ENCODE measurements at places on chromosomes 1 and 21.
A peak's percentile ranks its signal among the peaks of the same experiment; 100 is the strongest.

DNA sequence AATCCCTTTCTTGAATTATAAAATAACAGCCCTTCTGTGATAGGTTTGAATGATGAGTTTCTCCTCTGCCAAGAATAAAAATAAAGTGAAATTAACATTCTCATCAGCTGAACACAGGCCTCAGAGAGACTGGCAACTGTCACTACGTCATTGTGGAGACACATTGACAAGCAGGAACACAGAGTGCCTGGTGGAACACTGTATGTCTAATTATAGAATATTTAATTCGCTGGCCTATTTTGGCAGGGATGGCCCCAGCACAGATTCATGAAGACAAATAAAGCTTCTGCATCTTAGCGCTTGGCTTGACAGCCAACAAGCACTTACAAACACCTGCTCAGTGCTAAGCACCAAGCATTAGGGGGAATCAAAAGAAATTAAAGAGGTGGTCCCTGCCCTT is 52.0 kb upstream of the SMYD2 start:
- DNase-seq = no peak

GRCh38 chr1:84724128-84724860 is 34.0 kb upstream of the SSX2IP start:
- peak; percentile 42 for DNase-seq

DNA sequence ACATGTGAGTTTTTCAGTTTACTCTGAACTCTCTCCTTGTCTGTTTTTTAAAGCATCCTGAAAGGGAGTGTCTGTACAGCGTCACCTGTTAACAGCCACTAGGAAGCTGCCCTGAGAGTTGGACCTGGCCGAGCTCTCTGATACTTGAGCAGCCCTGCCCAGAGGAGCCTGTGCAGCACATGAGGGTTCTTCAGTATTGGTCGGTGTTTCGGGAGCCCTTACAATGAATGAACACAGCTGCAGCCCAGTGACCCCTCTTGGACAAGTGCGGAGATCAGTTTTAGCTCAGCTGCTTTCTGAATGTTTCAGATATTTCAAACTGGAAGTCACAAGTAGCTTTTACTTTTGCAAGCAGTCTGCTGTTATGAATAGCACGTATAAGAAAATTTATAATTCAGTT is 39.2 kb downstream of the ADARB1 start:
- DNase-seq = no peak

DNA sequence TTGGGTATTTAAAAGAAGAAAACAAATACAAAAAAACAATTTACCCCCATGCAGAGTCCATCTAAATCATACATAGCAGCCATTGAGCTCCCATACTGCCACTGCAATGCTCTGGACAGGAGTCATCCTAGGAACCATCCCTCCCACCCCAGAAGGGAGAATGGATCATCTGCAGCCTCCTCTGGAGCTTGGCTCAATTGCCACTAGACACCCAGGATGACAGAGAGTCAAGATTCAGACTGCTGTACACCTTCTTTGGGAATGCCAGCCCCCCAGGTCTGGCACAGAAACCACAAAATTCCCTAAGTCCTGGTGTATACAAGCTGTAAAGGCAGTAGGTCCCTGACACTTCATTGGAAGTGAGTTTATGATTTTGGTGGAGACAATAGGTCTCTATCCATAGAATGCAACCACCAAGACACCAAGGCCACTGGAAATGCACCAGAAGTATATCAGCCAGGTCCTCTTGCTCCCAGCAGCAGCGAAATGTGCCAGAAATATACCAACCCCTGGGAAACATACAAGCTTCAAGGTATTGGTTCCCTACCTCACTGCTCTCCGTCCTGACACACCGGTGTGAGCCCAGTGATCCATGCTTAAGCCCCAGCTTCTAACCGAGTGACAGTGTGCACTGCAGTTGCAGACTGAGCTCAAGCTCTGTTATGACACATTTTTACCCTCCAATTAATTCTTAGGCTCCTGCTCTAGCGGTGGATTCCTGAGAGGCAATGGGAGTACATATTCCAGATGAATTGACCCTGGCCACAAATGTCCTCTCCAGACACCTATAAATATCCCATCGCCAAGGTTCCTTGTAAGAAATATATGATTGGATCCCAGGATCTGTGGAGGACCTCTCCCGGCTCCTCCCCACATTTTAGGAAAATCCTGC is 4.4 kb downstream of the TAL1 start:
- no peak for DNase-seq

DNA sequence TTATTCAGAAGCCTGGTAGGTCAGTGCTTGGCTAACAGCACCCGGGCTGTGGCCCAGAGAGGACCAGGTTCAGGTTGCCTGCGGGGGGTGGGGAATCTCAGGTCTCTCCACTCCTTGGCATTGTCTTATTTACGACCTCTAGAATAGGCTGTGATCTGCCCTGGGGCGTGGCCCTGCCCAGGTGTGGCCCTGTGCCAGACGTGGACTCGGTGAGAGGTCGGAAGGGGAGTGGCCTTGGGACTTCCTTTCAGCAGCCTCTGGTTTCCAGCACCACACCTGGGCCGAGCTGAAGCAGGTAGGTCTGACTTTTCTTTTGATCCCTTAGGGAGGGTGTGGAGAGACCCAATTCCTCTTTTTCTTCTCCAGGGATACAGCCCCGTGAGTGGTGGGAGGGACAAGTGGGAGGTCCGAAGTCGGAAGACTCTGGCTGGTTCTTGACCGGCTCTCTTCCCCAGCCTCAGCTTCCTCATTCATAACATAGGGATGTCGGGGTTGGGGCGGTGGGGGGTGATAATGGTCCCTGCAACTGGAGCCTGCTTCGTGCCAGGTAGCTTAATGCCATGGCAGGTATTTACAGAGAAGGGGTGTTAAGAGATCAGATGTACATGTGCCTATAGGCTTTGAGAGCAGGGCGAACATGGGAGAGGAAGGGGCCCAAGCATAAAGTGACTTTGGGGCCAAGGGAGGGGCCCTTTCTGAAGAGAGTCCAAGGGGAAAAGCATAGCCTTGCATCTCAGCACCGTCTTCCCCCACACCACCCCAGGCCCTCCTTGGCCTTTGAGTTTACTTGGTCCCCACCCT is 16.5 kb downstream of the ACOT11 start:
- no peak for DNase-seq

- DNase-seq = no peak
These were observed 95.9 kb downstream of the PTPRU start for GRCh38 chr1:29332204-29332603.

- DNase-seq = peak; percentile 11
These were observed 2.7 kb downstream of the SERPINC1 start for GRCh38 chr1:173914366-173914871.

GRCh38 chr1:55131801-55132200 is 83.4 kb downstream of the USP24 start:
- no peak for DNase-seq

DNA sequence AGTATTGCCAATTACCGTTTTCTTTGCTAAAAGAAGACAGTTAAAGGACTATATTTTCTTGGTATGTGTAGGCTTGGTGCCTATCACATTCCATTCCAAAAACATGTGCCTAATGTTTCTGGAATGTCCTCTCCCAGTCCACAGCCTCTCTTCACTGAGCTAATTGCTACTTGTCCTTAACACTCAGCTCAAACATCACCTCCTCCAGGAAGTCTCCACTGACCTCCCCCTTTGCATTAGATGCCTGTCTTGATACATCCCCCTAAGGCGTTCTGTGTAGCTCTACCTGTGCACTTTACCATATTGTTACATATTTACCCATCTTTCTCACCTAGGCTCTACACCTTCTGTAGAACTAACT is 195.6 kb upstream of the CAMK1G start:
- DNase-seq = no peak

DNA sequence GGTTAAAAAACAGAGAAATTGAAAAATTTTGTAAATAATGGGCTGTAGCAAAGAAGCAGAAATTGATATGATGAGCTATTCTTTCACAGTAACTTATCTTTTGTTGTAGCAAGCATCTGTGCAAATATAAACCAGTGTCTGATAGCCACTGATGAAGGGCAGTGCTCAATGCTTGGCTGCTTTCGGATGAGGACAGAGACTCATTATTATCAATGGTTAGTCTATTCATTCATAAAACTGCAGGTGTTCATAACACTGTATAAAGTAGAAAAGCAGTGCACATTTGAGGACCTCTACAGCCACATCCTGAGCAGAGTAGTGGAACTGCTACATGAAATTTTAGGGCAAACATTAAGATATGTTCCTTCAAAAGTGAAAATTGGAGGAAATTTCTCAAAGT is 107.2 kb downstream of the FAF1 start:
- DNase-seq = no peak

DNA sequence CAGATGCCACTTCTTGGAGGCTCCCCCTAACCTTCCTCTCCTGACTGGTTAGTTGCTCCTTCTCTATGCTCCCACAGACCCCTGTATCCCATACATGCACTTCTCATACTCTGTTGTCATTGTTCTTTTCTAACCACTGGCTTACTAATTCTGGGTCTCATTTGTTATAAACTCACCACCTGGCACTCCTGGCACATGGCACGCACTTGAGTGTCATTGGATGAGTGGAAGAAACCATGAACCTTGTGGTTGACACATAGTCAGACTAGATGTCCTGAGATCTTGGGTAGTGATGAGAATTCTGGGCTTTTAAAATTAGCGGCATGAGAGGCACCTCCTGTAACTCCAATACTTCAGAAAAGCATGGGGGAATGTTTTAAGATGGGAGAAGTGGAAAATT is 49.3 kb downstream of the TRIM62 start:
- no peak for DNase-seq

- DNase-seq = no peak
These were observed at the start of gene SLC16A4 for GRCh38 chr1:110390692-110391245. Gene SLC16A4, minus strand, starts transcription at chr1:110391026. Its CDS starts 1,703 bp downstream, at chr1:110389323.

DNA sequence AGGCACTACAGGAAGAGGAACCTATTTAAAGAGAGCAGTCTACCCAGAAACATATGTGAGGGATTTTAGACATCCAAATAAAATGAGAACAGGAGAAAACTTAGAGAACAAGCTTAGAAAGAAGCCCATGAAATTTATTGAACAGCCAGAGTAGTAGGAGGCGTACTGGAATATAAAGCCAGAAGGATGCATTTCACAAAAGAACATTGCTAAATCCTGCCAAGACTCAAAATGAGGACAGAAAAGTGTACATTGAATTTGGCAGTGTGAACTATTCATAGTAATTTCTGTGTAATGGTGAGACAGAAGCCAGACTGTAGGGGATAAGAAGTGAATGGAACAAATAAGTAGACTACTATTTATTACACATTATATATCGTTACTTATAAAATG is 22.5 kb downstream of the CEPT1 start:
- DNase-seq = no peak

GRCh38 chr1:20070357-20070756 is 363 bp downstream of the PLA2G5 start:
- no peak for DNase-seq

- no peak for DNase-seq
These were observed 12.6 kb downstream of the RSPO1 start for GRCh38 chr1:37622131-37622530.

DNA sequence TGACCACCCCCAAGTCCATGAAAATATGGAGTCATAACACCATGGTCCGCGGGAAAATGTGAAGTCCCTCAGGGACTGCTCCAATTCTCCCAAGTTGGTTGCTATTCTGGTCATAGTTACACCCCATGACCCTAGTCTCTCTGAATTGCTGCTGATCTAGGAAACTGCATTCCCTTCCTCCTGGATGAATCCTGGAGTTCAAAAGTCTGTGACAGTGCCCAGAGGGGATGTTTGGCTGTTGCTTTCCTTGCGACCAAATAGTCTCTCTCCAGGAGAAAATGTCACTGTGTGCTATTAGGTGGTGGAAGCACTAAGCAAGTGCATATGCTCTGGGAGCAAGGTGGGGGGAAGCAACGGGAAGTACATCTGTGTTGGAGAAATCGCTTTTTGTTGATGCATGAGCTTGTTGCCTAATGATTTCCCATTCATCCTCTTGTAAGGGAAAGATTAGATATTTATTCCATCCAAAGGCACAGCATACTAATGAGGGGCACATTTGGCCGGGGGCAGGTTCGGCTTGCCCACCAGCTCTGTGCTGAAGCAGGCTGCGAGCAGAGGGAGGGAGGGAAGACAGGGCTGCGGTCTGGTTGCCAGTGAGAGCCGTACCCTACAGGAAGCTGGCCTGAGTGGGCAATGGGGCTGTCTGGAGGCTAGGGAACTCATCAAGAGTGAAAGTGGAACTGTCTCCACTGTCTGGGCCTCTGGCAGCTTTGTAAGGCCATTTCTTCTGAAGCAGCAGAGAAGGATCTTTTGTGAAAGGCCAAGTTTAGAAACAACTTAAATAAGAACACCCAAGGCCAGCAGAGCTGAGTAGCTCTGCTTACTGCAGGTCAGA is 27.2 kb downstream of the SYT6 start:
- DNase-seq = no peak

- DNase-seq = no peak
These were observed 391.8 kb downstream of the MATN1 start for GRCh38 chr1:30331415-30332065.

- DNase-seq = peak; percentile 57
These were observed 804 bp upstream of the IKBKE start for GRCh38 chr1:206469411-206469932.

GRCh38 chr21:29265690-29266479 is 32.8 kb upstream of the BACH1 start:
- DNase-seq = peak; percentile 34

DNA sequence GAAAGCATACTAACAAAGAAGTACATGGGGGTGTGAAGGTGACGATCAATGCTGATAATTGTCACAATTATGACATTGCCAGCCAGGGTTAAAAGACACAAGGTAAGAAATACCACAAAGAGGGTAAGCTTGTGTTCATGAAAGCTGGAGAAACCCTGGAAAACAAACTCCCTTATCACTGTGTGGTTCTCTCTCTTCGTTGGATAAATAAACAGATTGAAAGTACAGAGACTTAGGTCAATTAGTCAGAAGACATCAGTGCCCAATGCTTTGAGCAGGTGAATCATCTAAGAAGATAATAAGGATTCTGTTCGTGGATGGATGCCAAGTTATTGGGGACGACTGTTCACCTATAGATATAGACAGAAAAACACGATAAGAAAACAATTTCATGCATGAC is 22.4 kb upstream of the FCER1A start:
- no peak for DNase-seq

DNA sequence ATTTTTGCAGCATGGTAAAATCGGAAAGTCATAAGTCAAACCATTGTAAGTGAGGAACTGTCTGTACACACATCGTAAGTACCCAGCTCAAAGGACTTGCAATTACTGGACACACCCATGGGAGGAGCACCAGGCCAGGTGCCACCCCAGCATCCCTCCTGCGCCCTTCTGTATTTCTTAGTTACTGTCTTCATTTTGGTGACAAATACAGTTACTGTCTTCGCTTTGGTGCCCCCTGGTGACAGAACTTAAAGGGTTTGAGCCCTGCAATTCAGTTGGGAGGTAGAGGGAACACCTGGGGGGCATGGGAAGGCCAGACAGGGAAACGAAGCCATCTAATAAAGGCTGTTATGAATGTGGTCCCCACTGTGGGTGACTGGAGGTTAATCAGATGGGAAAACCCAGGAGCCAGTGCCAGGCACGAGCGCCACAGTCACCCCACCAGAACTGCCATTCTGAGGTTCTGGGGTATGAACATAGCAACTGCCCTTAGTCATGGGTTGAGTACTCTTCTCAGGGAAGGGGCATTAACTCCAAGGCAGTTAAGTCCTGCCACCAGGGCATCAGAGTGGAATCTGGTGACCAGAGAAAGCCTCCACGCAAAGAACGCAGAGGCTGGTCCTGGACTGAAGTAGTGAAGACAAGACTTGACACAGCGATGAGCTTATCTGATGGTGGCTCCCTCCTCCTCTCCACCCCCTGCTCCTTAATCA is 612.9 kb downstream of the PTPRU start:
- DNase-seq = peak; percentile 12

Data from activated CD4-positive, alpha-beta T cell treated with anti-CD3 and anti-CD28 coated beads for 4 hours (primary cell).